ENCODE measurements at places on chromosomes 1 and 21. TPM values are rescaled to one million over a fixed set of nuclear protein-coding genes. Genes with fewer than 3 reads are reported as not detected.

Gene B3GALT2
- total RNA-seq = 160 TPM

Gene RGS2
- total RNA-seq = 23.2 TPM

Gene SDHC
- total RNA-seq = 19.5 TPM

Gene ANKRD45
- 26.2 TPM for total RNA-seq

Gene ALPL
- 1.4 TPM for total RNA-seq

Gene HMGB4
- total RNA-seq = not detected

Gene MATN1
- total RNA-seq = 0.31 TPM

Gene EXO5
- 19.2 TPM for total RNA-seq

Gene CSF1
- 3.9 TPM for total RNA-seq

Gene UBE4B
- total RNA-seq = 35.4 TPM

Gene FNDC5
- 17.0 TPM for total RNA-seq

Gene ST6GALNAC5
- 35.9 TPM for total RNA-seq

Gene INSRR
- 0.31 TPM for total RNA-seq

Gene LGR6
- 0.62 TPM for total RNA-seq

Gene RNF186
- total RNA-seq = not detected

Gene ILDR2
- total RNA-seq = 14.2 TPM

Gene IL19
- not detected for total RNA-seq

Gene IGSF9
- 5.9 TPM for total RNA-seq

Gene C4BPA
- total RNA-seq = not detected

Gene IVL
- not detected for total RNA-seq

Gene CA14
- 1.7 TPM for total RNA-seq

Gene SNX7
- total RNA-seq = 163 TPM

Gene FCGR3A
- total RNA-seq = 4.7 TPM

All from occipital lobe (tissue), 3 donors.